ENCODE measurements at places on chromosomes 7 and 10.

DNA sequence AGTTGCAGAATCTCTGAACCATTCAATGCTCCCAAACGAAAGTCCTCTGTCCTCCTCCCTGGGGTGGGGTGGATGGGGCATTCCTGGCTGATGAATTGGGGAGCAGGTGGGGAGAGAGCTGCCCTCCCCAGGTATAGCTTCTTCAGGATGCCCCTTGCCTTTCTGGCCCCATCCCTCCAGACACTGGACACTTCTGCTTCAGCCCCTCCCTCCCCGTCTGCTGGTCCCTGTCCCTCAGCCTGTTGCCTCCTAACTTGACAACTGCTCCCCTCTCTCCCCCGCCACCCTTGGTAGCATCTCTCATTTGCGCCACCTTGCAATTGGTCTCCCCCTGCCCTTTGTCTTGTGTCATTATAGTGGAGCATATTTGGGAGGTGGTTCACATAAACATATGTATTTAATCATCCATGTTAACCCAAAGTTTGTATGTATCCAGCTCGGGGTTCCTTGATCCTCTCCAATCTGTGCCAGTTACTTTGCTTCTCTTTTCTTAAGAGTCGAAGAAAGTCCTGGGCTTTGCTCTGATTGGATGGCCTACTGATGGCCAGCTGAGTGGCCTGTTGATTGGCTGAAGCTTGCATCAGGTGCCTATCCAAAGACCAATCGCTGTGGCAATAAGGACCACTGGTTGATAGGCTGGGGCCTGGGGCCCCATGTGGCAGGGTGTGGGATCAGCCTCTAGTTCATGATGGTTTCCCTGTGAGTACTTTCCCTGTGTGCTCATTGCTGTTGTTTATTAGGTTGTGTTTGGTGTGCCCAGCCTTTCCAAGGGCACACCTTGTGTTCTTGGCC is 4.0 kb upstream of the GCK start:
- no peak for DNase-seq

- DNase-seq = no peak
Measured at GRCh38 chr7:137354961-137355360, 11.4 kb upstream of the PTN start.

DNA sequence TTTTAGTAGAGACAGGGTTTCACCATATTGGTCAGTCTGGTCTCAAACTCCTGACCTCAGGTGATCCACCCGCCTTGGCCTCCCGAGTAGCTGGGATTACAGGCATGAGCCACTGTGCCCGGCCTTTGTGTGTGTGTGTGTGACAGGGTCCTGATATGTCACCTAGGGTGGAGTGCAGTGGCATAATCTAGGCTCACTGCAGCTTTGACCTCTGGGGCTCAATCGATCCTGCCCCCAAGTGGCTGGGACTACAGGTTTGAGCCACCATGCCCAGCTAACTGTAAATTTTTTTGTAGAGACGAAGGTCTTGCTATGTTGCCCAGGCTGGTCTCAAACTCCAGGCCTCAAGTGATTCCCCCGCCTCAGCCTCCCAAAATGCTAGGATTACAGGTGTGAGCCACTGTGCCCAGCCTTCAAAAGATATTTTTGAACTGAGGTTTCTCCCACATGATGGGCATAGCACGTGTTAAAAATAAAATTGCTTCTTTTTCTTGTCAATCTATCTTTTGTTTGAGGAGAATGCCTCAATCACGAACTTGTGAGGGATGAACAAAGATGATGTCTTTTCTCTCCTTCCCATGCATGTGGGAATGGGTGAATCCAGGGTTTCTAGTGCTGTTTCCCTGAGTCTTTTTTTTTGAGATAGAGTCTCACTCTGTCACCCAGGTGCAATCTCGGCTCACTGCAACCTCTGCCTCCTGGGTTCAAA is 30.8 kb upstream of the PSAP start:
- no peak for DNase-seq

GRCh38 chr10:8311526-8312070 is 257.1 kb downstream of the GATA3 start:
- DNase-seq = no peak

- no peak for DNase-seq
Measured at GRCh38 chr7:157898802-157899505, 562.1 kb downstream of the DNAJB6 start.

GRCh38 chr10:100174699-100175677 is 10.8 kb downstream of the ERLIN1 start:
- DNase-seq = no peak
